Activated CD4-positive, alpha-beta T cell treated with anti-CD3 and anti-CD28 coated beads for 24 hours (primary cell): ENCODE measurements at places on chromosomes 3 and 15.

- DNase-seq: no peak
Measured at GRCh38 chr3:13161771-13162535, 88.7 kb upstream of the IQSEC1 start.

DNA sequence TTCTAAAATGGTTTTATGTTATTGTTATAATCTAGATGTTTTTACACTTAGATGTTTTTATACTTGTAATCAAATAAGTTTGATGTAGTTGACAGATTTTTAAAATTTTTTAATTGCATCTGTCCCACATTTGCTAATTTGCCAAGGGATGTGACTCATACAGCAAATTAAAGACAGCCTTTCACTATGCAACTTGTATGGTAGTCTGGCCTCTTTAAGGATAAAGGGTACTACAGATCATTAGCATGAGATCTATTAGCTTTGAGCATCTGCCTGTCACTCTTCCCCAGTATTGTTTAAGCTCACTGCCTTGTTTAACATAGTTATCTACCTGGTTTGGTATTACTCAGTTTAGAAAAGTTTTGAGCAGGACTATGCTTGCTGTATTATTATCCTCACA lies 83.0 kb downstream of the NPTN start:
- DNase-seq: no peak

DNA sequence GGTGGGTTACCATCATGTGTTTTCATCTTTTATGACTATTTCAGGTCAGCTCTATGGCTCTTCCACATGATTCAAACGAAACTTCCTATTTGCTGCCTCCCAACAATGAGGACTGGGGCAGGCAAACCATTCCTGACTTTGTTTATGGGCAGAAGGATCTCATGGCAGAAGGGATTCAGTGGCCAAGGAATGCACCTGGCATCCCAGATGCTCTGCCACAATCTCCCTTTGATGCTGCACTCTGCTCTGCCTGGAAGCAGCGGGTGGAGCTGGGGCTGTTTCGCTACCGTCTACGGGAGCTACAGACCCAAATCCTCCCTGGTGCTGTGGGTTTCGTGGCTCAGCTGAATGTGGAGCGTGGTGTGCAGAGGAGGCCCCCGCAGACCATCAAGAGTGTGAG lies 6.8 kb downstream of the GDPGP1 start:
- DNase-seq: no peak

DNA sequence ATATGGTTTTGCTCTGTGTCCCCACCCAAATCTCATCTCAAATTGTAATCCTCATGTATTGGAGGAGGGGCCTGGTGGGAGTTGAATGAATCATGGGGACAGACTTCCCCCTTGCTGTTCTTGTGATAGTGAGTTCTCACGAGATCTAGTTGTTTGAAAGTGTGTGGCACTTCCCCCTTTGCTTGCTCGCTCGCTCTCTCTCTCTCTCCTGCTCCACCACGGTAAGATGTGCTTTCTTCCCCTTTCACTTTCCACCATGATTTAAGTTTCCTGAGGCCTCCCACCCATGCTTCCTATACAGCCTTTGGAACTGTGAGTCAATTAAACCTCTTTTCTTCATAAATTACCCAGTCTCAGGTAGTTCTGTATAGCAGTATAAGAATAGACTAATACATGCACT lies 60.7 kb downstream of the GSK3B start:
- no peak for DNase-seq

DNA sequence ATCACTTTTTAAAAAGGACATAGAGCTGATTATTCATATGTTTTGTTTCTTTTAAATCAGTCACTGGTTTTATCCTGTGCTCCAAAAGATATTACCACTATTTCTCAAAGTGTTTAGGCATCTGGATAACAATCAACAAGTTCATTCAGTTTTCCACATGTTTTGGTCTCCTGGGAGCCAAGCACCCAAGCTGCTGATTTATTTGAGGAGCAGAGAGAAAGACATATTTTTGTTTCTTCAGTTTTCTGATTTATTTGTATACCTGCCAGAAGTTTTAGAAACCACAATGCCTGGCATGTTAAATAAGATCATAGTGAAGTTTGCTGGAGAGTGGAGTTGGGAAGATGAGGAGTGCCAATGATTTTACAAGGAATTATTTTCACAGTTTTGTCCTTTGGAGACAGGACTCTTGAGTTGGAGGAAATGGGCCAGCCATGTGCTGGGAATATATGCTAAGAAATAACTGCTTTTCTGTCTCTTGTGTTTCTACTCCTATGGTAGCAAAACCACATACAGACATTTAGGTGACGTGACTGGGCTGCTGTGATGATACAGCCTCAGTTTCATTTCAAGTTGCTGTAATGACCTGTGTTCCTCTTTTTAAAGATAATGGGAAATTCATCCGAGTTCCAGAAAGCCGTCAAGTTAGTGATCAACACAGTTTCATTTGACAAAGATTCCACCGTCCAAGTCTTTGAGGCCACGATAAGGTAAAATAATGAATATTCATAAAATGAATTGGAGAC lies 11.7 kb downstream of the EDEM1 start:
- DNase-seq: no peak

DNA sequence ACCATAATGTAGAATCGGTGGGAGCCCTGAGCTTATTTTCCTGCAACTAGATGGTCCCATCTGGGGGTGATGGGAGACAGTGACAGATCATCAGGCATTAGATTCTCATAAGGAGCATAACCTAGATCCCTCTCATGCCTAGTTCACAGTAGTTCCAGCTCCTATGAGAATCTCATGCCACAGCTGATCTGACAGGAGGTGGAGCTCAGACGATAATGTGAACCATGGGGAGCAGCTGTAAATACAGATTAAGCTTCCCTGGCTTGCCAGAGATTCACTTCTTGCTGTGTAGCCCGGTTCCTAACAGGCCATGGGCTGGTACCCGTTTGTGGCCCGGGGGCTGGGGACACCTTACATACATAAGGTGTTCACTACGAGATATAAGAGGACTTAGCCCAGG lies 67.5 kb upstream of the LRRFIP2 start:
- DNase-seq: no peak

DNA sequence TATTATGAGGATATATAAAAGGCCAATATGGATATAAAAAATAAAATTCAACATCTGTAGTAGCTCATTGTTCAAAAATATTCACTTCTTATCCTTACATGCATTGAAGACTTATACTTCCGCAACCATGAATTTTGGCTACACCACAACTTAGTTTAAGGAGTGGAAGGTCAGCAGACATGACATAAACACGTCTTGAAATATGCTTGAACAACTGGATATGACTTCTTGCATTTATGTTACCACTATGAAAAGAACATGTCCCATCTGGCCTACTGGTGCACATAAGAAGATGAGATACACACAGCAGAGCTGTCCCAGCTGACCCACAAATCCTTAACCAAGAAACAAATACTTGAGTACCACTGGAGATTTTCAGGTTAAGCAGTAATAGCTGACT lies 52.1 kb downstream of the MYO9A start:
- no peak for DNase-seq

GRCh38 chr15:96598514-96598913 lies 268.0 kb downstream of the NR2F2 start:
- no peak for DNase-seq

DNA sequence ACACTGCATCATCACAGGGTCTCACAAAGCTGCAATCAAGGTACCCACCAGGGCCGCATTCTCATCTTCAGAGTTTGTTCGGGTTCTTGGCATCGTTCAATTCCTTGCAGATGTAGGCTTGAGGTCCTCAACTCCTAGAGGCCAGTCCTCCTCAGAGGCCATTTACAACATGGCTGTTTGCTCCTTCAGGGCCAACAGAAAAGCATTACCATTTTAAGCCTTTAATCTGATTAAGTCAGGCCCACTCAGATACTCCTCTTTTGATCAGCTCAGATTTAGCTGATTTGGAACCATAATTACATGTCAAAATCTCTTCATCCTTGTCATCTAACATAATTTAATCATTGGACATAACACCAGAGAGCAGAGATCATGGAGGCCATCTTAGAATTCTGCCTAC lies 55.4 kb downstream of the BFSP2 start:
- DNase-seq: no peak

DNA sequence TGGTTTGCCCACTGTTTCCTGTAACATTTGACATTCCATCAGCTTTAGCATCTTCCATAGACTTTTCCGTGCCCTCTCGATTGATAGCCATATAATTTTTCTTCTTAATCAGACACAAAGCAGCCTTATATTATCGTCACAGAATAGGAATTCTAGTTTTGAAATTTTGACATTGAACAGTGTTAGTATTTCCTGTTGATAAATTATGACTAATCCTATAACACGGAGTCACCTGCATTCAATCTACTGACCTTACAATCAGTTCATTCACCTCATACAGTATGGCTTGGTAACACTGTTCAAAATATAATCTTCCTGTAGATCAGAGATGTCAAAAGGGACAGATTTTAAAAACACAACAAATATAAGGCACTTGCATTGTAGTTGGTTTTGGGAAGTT lies 423.7 kb downstream of the C3orf38 start:
- no peak for DNase-seq

GRCh38 chr3:69371816-69372215 lies 14.1 kb downstream of the FRMD4B start:
- DNase-seq: no peak

DNA sequence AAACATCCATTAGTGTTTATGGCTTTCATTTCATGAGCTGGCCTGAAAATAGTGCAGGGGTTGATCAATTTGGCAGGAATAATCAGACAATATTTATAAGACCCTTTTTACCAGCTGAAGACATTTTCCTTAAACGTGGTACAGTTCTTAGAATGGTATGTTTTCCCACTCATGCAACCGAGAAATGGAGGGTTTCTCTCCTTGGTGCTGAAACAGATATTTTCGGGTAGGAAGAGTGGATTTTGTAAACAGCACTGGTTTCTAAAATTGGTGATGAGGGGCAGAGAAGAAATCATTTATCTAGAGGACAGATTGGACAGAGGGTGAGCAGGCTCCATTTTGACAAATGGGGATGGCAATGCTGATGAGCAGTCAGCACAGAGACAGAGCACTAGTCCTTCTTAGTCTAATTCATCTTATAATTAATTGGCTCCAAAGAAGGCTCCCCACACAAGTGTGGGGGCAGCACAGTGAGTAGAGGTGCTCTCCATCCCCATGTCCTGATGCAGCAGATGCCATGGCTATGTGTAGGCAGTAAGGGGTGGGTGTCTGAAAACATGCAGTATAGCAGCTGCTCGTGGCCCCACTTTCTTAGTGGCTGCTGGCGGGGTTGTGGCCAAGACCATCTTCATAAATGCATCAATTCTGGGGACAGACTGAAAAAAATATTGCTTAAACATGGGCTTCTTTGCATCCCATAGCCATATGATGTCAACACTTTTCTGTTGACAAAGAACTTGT lies 18.1 kb upstream of the SLC7A14 start:
- DNase-seq: no peak

DNA sequence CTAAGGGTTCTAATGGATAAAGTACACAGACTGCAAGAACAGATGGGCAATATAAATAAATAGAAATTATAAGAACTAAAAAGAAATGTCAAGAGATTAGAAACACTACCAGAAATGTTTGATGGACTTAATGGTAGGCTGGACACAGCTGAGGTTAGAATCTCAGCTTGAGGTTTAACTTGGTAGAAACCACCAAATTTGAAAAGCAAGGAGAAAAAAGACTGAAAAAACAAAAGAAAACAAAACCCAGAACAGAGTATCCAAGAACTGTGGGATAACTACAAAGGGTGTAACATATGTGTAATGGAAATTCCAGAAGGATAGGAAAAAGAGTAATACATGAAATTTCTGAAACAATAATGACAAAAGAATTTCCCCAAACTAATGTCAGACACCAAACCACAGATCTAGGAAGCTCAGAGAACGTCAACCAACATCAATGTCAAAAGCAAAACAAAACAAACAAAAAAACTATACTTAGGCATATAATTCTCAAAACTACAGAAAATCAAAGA lies 35.0 kb downstream of the RFX7 start:
- DNase-seq: no peak

DNA sequence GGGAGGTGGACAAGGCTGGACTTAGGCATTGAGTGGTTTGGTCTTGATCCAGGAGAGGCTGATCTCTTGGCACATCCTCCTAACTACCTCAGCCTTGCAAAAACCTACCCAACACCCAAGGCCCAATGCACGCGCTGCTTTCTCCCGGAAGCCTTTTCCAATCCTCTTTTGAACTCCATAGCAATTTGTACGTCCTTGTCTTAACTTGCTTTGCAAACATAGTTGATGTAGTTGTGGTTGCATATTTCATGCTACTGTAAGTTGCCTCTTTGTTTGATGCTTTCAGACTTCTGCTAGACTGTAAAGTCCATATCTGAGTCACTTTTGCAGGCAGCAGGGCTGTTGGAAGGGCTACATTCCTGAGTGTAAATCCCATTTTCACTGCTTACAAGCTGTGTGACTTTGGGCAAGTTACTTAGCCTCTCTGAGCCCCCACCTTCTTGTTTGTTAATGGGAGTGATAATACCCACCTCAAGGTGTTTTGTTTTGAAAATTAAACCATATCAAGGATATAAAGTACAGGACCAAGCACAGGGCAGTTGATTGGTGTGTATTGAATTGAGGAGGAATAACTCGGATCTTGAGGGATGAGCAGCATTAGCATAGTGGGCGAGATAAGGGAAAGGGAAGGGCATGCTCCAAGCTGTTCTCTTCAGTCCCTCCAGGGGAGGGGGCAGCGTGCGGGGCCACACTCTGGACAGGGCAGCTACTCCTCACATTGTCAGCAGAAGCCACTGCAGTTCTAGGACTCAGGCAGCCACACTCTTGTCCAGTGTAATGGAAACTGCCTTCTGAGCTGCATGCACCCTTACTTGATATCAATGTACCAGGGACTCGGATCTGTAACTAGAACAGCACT lies 28.8 kb downstream of the SIAH2 start:
- DNase-seq: no peak
